ENCODE measurements at places on chromosomes 7 and 10.

DNA sequence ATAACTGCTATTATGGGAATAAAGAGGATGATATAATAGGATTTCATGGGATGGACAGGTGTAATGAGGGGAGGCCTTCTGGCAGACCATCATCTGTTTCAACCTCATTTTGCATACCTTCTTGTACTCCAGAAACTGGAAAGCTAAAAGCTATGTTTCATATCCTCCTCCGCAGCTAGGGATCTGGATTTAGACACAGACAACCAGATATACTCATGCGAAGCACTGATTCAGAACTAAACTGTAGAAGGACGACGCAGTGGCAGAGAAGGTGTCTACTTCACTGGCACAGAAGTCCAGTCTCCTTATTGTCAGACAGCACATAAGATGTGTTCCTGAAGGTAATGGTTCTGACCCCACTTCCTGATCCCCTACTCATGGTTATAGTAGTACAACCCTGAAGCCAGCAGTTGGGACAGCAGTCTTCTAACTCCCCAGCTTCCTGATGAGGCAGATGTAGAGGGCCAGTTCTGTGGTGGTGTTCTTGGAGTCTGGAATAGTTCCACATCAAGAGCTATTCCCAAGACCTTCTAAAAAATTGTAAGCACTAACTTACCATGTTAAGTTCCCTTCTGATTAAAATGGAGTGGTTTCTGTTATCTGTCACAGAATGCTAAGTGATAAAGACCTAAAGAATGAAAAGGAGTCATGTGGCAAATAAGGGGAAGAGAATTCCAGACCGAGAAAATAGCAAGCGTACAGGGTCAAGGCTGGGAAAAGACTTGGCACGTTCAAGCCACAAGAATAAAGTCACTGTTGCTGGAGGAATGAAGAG, 550.3 kb downstream of the GRM8 start:
- no peak for DNase-seq

GRCh38 chr10:90862908-90863514, 5.2 kb upstream of the HTR7 start:
- DNase-seq: no peak

GRCh38 chr10:30992681-30993080, 39.0 kb downstream of the ZNF438 start:
- no peak for DNase-seq

GRCh38 chr10:36018996-36019395, 376.9 kb upstream of the FZD8 start:
- DNase-seq: no peak

DNA sequence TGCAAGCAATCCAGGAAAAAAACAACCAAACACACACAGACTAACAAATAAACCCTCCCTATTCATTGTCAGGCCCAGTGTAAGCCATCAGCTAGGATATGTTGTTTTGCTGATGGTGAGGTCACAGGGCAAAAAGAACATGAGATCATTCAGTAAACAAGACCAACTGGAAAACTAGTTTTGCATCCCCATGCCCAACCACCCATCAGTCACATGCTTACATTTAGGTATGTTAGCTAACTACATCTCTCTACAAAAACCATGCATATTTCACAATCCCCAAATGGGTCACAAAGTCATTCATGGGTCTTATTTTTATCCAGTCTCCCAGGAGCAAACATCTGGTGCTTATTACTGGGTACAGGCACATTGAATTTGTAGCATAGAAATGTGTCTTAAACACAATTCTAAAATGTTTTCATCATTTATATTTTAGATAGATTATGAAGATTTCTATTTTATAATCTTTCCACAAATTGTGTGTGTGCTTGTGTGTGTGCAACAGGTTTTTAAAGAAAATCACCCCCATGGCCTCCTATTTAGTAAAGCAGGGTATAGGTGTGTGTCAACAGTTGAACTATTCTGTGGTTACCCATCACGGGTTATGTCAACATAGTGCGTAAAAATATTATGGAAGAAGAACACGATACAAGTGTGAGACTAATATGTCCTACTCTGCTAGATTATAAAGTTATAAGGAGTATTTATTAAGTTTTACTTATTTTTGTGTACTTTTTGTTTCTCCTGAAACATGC, 103.8 kb upstream of the AKR1E2 start:
- DNase-seq: no peak

- DNase-seq: no peak
Observed at GRCh38 chr10:132776821-132777220, 9.1 kb downstream of the NKX6-2 start.

DNA sequence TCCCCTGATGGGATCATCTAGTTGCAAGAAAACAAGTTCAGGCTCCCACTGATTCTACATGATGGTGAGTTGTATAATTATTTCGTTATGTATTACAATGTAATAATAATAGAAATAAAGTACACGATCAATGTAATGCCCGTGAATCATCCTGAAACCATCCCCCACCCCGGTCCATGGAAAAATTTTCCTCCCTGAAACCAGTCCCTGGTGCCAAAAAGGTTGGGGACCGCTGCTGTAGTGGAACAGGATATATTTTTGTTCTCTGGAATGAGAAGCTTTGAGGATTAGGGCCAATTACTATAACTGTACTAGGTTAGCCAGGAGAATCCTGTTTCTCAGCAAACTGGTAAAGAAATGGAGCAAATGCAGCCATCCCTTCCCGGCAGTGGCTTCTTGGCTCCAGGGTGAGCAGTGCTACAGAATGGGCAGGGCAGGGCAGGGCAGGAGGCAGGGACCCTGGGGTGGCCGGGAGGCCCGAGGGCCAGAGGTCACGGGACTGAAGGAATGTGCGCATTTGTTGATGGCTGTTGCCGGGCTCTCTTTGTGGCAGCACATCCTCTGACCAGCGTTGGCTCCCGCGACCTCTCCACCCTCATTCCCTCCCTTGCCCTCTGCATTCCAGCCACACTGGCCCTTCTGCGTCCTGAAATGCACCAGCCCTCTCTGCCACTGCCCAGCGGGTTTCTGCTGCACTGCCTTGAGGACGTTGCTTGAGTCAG, 162.3 kb upstream of the NPS start:
- no peak for DNase-seq

DNA sequence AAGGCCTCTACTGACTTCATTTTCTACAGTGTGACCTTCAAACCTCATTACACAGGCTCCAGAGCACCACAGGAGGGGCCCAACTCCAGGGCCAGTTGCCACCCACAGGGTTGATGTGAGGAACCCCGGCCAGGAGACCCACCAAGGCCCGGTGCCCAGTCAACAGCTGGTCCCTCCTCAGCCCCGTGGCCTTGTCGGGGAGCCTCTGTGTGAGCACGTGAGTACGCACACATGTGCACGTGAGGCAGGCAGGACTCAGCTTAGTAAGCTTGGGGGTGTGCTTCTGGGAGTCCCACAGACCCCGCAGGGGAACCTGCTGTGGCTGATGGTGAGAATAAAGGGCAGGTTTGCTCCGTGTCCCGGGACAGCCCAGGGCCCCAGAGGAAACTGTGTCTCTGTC, 104.5 kb downstream of the VIPR2 start:
- DNase-seq: no peak

- no peak for DNase-seq
Observed at GRCh38 chr10:20200758-20201157, 384.5 kb downstream of the PLXDC2 start.

- no peak for DNase-seq
Observed at GRCh38 chr7:116283595-116284204, 73.4 kb downstream of the TES start.

GRCh38 chr7:102096012-102096332, 190.7 kb upstream of the SH2B2 start:
- no peak for DNase-seq

GRCh38 chr7:47326808-47327207, 255.1 kb downstream of the TNS3 start:
- no peak for DNase-seq

DNA sequence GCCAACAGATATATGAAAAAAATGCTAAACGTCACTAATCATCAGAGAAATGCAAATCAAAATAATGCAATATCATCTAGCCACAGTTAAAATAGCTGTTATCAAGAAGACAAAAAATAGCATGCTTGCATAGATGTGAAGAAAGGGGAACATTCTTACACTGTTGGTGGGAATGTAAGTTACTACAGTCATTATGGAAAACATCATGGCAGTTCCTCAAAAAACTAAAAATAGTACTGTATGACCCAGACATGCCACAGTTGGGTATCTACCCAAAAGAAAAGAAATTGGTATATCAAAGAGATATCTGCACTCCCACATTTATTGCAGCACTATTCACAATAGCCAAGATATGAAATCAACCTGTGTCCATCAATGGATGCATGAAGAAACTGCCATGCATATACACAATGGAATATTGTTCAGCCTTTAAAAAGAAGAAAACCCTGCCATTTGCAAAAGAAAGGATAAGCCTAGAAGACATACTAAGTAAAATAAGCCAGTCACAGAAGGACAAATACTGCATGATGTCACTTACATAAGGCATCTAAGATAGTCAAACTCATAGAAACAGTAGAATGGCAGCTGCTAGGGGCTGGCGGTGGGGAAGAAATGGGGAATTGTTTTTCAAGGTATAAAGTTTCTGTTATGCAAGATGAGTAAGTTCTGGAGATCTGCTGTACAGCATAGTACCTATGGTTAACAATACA, 107.0 kb downstream of the PTPN20 start:
- DNase-seq: no peak

DNA sequence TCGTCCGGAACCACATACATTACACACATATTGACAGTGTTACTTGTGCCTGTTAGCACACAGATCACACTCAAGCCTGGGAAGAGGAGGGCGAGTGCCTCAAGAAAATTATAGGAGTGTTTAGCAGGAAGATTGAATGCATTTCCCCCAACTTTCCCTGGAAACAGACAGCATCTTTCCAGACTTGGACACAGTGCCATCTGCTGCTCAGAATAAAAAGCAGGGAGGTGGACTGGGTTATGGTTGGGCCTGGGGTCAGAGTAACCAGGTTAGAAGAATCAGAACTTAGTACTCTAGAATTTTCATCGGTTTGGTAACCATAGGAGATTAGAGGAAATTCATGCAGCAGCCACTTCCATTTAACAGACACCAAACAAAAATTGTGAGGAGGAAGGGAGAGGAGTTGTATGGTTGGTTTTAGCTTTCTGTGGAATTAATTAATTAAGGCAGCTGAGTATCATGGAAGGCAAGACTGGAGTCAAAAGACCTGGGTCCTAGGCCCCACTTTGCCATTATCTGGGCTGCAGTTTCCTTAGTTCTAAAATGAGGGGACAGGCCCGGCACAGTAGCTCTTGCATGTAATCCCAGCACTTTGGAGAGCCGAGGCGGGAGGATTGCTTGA, 43.4 kb upstream of the OPTN start:
- DNase-seq: no peak

DNA sequence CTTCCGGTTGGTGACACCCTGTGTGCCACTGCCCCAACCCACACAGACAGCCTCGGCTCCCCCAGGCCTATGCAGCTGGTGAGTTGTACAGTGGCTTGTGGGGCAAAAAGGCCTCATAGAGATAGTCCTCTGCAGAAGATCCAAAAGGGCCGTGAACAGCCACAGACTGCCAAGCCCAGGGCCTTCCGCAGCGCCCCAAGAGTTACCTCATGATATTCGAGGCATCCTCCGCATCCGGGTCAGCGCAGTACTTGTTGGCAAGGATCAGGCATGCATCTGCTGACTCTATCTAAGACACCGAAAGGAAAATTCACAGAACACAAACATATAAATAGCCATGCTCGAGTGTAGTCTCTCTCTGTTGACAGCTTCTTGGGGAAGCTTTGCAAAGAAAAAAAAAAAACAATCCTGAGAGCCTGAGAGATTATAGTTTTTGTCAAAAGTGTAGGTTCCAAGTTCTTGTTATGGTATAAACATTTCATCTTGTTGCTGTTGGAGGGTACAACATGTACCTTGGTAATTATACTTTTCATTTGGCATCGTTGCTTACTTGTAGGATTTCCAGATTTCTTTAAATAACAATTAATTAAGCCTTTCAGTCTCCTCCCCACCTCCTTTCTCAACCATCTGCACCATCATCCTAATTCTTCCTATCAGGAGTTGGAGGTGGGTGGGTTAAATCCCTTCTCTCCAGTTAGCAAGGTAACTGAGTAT, 553.0 kb downstream of the KCNMA1 start:
- DNase-seq: no peak
